ENCODE measurements at places on chromosomes 3 and 15.

GRCh38 chr15:43118286-43118685, 12.4 kb upstream of the UBR1 start:
- DNase-seq = no peak

- DNase-seq = no peak
Observed at GRCh38 chr3:110650741-110651140, 420.9 kb upstream of the NECTIN3 start.

- DNase-seq = no peak
Observed at GRCh38 chr3:11130385-11130784, 23.9 kb upstream of the HRH1 start.

DNA sequence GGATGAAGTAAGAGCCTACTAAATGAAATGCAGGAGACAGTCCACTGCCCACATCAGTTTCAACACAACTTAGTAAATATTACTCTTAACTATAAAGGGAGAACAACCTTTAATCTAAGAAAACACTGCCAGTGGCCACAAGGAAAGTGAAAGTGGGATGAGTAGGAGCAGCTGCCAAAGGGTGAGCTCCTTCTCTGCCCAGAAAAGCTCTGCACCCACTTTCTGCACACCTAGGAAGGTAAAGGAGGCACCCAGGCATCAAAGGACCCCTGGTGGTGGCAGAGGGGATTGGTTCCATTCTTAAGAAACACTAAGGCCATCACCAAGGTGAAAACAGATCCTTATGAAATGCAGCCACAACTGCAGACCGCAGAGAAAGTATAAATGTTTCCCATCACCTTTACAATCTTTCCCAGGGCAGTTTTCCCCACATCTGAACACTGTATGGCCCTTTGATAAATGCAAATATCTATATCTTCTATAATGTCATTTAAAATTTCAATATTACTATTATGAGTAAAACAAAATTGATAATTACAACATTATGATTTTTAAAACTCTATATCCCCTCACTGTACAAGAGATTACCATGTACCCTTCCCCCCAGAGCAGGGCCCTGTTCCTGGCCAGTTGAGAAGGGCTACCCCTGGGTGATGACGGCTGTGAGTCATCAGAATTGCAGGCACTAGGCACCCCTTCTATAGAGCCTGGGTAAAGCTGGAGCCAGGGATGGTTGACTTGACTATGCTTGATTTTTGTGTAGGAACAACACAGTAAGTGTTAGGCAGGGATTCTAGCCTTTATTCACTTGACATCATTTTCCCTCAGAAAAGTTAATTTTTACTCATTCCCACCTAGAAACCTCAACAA, 92.0 kb downstream of the SNRK start:
- no peak for DNase-seq

DNA sequence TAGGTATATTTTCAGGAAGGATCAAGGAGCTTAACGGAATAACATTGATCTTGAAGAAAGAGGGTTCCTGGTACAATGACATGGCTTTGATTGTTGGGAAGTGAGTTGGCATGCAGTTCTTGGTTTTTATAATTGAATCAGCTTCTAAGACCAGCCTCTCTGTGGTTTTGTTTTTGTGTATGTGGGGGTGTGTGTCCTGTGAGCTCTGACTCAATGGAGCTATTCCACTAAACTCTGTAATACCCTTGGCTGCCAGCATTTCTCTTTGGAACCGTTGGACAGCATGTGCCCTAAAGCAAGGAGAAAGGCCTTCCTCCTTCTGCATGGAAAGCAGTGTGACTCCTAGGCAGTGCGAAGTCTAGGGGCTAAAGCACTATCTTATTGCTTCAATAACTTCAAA, 124.8 kb downstream of the EDEM1 start:
- no peak for DNase-seq
